ENCODE measurements at places on chromosomes 7 and 10. TPM values are rescaled to one million over a fixed set of nuclear protein-coding genes. Genes with fewer than 3 reads are reported as not detected.

DNA sequence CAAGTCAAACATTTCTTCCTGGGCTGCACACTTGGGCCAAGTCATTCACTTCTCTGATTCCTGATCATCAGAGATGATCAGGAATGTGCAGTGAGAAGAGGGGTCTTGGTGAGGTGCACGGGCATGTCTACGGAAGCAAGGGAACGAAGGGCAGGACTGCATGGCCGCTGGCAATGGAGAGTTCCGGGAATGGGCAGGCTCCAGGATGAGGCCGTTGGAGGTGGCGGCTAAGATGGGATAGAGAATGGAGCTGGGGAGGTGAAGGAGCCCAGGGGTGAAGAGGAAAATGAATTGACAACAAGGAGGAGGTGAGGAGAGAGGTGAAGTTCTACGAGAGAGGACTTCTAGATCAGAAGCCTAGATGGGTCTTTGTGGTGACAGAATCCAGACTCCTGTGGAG lies 260.0 kb downstream of the GRID1 start:
- DNase-seq: no peak

DNA sequence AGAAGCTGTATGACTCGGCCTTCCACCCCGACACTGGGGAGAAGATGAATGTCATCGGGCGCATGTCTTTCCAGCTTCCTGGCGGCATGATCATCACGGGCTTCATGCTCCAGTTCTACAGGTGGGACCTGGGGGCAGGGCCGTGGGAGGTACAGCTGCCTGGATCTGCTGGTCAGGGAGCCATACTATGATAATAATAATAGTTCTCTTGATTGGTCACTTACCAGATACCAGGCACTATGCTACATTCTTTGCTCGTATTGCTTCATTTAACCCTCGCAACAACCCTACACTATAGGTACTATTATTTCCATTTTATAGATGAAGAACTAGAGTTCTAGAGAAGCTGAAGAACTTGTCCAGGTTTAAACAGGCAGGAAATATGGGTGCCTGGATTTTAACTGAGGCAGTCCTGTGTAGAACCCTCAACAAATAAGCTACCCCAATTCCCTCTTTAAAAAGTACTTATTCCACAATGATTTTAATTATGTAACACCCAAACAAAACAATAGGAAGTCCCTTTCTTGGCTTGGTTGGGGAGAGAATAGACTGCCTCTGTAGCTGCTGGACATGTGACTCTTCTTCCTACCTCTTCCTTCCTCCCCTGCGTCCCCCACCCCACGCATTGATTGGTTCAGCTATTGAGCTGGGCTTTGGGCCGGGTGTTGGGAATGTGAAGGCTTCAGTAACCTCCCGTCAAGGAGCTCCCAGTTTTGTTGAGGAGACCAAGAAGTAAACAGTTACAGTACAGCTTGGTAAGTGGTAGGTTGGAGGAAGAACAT lies 12.8 kb downstream of the SFXN2 start:
- no peak for DNase-seq

- DNase-seq: no peak
These were observed 47.3 kb upstream of the INSYN2A start for GRCh38 chr10:127243490-127244272.

- DNase-seq: no peak
These were observed 535.5 kb downstream of the GPAM start for GRCh38 chr10:111648046-111648445.

- peak; percentile 11 for DNase-seq
These were observed 77.9 kb downstream of the KIAA1549 start for GRCh38 chr7:138903186-138903820.

GRCh38 chr10:79061441-79062315 lies 7.1 kb upstream of the ZMIZ1 start:
- peak; percentile 11 for DNase-seq

DNA sequence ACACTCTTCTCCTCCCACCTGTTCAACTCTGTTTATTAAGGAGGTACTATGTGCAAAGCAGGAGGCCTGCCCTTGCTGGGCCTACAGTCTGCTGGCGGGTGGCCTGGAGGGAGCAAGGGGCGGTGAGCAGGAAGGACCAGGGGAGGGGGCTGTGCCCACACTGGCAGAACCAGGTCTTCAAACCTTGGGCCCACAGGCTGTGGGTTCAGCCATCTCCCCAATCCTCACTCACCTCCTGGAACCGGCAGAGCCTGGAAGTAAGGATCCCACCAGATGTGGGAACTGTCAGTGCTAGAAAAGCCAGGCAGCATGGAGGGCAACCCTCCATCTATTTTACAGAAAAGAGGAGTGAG lies 50.8 kb downstream of the CAMK2B start:
- DNase-seq: no peak

- no peak for DNase-seq
These were observed 3.9 kb downstream of the CTTNBP2 start for GRCh38 chr7:117869374-117869773.

DNA sequence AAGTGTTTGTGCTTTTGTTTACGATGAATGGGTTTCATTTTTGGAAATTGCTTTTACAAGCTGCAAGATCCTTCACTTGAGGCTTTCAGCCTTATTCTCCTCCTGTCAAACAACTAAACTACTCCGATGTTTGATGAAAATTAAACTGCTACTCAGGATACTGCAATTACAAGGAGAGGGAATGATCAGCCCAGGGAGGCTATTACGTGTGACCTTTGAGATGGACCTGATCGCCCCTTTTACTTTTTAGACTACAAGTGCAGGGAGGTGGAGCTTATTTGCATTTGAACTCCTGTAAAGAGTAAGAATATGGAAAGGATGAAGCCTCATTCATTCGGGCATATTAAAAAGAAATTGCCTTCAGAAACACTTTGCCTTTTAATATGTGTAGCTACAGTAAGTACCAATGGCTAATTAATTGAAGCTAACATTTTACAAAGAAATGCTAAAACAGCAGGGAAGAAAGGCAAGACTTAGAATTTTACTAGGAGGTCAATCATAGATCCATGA lies 219.1 kb downstream of the PHTF2 start:
- no peak for DNase-seq

- no peak for DNase-seq
These were observed 88.0 kb downstream of the RAPGEF5 start for GRCh38 chr7:22268884-22269421.

DNA sequence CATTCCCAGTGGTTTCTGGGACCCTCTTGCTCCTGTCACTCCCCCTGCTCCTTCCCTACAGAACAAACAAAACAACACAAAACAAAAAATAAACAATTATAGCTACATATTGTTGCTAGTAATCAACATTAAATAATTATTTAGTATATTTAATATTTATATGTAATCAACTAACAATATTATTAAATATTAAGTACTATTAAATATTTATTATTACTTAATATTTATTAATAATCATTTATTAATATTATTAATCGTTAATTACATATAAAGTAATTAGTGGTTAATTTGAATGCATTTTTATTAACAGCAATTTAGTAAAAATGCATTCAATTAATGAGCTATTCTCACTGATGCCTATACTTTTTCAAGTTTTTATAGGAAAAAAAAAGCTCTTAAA lies 139.4 kb downstream of the ITGB8 start:
- no peak for DNase-seq

GRCh38 chr7:157411580-157411979 lies 74.8 kb downstream of the DNAJB6 start:
- no peak for DNase-seq

GRCh38 chr7:142587578-142588191 lies 161.6 kb upstream of the PRSS1 start:
- no peak for DNase-seq

- no peak for DNase-seq
These were observed 70.6 kb upstream of the MET start for GRCh38 chr7:116601426-116601825.

- DNase-seq: no peak
These were observed 150.9 kb downstream of the RGS10 start for GRCh38 chr10:119391440-119392251.

DNA sequence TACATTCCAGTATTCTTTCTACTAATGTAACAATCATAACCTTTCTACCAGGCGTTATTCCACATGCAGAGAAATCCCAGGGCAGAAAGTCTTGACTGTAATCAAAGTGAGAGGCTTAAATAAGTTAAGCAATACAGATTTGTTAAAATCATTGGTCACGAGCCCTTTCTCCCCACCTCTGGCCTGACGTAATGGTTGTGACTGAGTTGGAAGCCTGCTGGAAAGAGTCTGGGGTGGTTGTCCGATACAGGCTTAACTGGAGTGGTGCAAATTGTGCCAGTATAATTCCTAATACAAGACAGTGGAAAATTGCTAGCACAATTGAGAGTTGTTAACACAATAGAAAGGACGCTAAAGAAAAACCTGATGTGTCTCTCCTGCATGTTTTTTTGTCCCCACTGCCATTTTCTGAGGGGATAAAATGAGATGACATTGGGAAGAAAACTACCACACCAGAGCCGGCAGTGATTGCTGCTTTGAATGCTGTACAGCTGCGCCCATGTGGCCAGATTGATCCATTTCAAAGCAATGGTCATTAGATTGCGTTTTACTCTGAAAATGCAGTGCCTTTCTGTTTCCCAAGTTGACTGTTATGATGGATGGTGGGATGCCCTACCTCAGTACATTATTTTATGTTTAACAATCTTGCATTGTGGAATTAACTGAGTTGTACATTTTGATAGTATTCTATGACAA lies 190.8 kb downstream of the POU6F2 start:
- DNase-seq: no peak

DNA sequence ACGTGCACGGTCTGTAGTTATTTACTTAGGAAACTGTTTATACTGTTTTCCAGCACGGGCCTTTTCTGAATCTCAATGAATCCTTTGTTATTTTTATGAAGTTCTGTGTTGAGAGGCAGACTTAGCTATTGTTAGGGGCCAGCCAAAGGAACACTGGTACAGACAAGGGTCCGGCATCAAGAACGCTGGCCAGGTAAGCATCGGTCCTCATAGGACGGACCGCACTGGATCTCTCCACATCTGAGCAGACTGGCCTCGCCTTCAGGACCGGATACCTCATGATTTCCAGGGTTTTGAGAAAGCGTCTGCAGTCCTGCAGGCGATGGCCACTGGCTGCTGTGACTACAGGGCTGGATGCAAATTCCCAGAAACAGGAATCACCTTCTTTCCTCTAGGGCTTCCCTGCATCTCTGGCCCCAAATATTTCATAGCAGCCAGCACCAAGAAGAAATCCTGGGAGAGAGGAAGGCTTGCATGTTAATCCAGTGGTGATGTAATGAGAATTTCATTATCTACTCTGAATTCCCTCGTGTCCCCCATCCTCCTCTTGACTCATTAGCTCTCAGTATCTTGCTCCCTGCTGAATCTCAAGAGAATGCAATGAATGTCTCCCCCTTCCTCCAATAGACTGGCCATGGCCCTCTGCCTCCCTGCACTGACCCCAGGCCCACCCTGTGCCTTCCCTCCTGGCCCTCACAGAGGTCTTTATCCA lies 325.4 kb upstream of the NPVF start:
- no peak for DNase-seq

DNA sequence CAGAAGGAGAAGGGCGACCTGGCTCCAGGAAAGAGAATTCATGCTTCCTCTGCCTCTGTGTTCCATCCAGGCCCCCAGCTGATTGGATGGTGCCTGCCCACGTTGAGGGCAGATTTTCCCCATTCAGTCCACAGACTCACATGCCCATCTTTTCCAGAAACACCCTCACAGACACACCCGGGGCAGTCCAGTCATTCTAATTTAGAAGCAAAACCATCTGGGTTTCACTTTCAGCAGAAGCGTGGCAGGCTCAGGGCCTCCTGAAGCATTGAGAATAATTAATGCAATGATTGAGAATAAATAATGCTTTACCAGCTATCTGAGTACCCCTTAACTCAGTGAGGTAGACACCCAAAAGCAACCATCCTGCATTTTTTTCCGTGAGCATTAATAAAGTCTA lies 30.2 kb upstream of the CREB5 start:
- DNase-seq: no peak

GRCh38 chr7:108911016-108911415 lies 341.3 kb downstream of the DNAJB9 start:
- DNase-seq: no peak

DNA sequence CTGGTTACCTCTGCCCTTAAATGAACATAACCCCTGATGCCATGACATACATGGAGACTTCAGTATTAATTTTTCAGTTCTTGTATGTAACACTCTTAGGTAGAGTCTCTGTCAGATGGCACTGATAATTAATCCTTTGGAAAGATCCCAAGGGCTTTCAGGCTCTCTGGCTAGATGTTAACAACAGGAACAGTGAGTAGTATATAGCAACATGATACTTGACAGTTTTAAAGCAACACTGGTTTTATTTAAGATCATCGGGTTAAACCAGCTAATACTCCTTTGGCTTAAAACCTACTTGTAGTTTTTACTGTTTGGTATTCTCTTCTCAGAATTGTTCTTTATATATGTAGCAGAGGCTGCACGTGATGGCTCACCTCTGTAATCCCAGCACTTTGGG lies 27.3 kb downstream of the AHCYL2 start:
- no peak for DNase-seq

DNA sequence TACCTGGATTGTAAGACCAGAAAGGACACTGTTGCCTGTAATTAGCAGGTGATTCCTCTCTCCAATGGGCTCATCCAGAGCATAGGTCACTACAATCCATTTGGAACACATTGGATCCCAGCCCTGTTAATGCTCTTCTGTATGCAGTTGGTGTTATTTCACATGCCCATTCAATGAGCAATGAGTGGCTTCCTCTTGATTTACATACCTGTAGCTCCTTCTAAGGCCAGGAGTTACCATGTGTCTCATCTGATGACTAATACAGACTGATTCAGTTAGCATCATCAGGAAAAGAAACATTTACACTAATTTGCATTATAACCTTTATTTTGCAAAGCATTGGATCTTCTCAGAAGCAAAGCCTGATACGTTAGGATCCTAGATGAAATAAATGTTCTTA lies 83.1 kb upstream of the NPVF start:
- DNase-seq: no peak

DNA sequence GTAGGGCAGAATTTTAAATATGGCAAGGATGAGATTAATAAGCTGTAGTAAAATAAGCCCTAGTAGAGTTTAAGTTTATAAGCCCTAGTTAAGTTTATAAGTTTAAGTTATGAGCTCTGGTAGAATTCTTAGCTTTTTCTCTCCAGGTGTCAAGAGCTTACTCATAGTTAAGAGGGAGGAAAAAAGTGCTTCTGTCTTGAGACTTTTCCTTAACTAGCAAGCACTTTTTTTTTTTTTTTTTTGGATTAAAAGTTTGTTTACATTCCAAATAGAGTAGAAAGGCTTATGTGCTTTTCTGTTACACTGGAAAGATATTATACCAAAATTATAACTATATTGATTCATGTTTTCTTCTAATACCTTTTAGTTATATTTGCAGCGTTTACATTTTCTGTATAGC lies 25.5 kb upstream of the MPP7 start:
- DNase-seq: no peak

ZFYVE27 gene
- 57.6 TPM for total RNA-seq

SPDYE2 gene
- total RNA-seq: not detected

NPY4R gene
- total RNA-seq: 9.5 TPM

PRDX3 gene
- 102 TPM for total RNA-seq

Measured in left colon (tissue), 2 donors.